Activated CD8-positive, alpha-beta T cell treated with anti-CD3 and anti-CD28 coated beads for 36 hours (primary cell): ENCODE measurements at places on chromosomes 12 and 14.

- no peak for DNase-seq
Observed at GRCh38 chr12:3219233-3219632, 142.1 kb downstream of the TSPAN9 start.

DNA sequence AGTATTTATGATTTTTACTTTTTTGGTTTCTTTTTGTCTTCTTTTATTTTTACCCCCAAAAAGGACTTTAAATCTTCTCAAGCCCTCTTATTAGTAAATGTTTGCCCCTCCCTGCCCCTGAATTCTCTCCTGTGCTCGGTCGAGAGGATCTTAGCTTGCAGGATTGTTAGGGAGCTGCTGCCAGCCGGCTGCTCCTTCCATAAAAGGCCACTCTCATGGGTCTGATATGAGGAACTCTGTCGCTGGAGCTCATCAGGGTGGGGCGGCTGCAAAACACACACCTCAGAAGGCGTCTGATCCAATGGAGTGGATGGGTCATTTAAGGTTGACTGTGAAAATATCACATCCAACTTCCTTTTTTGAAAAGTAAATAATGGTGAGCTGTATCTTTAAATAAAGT is 8.5 kb downstream of the LTBR start:
- DNase-seq: no peak

DNA sequence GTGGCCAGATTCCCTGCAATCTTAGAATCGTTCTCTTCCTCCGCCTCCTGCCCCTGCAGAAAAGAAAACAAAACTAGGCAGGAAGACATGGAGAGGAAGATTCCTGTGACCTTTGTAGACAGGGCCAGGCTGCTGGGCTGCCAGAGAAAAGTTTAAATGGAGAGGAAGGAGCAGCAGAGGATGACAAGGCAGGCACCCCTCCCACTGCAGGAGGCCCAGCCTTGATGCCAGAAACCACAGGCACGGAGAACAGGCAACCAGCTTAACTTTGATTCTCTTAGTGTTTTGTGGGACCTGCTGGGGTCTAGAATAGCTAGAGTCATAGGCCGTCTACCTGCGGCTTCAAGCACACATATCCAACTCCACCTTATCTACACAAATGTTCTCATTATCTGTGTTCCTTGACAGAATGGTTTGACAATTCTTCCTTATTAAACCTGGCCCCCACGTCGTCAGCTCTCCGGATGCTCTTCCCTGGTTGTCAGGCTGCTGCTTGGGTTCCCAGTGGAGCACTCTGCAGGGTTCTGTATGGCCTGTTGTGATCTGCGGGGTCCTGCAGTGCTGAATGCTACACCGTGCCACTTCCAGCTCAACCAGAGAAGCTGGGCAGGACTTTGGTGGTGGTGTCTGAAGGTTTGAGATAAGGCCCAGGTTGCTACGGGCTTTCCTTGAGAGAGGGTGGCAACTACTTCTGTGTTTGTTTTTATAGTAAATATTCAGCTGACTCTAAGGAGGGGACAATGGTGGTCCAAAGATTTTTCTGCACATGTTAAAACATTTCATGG is 609.5 kb downstream of the AACS start:
- DNase-seq: no peak

- no peak for DNase-seq
Observed at GRCh38 chr12:46671102-46671501, 154.7 kb downstream of the SLC38A4 start.

DNA sequence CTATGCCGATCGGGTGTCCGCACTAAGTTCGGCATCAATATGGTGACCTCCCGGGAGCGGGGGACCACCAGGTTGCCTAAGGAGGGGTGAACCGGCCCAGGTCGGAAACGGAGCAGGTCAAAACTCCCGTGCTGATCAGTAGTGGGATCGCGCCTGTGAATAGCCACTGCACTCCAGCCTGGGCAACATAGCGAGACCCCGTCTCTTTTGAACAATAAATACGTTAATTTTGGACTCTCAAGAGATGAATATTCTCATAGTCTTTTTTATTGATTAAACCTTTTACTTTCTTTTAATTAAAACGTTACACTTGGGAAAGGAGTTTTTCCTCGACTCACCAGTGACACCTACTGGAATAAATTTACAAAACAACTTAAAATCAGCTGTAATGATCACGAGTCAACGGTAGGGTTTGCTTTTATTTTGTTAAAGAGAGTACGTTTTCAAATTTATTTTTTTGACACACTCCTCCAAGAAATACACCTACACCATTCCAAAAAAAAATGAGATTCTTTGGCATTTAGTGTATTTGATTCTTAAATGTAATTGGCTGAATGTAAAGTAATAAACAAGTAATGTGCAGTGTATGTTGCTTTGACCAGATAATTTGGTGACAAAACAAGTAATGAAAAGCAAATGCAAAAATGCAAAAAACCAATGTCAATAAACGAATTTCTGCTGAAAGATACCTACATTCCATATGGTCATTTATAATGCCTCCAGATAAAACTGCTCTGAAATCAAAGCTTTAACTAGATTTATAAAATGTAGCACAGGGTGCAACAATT is 687 bp upstream of the RPS29 start:
- peak; percentile 87 for DNase-seq

GRCh38 chr12:100795174-100795799 is 711 bp downstream of the ANO4 start:
- DNase-seq: no peak

GRCh38 chr12:55072083-55072482 is 52.3 kb downstream of the NEUROD4 start:
- DNase-seq: peak; percentile 86
